ENCODE measurements at places on chromosomes 2 and 18.

GRCh38 chr18:11482271-11482670, 127.1 kb upstream of the SLC35G4 start:
- no peak for DNase-seq

GRCh38 chr18:31098878-31099277, 3.3 kb downstream of the DSC2 start:
- no peak for DNase-seq

DNA sequence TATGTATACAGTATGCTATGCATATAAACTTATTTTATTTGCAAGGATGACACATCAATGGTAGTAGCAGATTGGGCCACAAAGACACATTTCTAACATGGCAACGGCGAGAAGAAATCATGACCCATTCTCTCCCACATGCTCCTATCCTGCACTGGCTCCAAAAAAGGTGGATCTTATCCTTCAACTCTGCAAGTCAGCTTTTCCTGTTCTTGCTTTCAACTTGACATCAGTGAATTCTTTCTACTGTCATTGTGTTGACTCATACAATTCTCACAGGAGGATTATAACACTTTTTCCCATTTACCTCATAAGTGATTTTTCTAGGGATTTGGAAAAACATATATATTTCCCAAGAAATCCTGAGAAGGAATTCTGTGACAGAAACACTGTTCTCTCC, 53.1 kb downstream of the ACVR1 start:
- DNase-seq: no peak

DNA sequence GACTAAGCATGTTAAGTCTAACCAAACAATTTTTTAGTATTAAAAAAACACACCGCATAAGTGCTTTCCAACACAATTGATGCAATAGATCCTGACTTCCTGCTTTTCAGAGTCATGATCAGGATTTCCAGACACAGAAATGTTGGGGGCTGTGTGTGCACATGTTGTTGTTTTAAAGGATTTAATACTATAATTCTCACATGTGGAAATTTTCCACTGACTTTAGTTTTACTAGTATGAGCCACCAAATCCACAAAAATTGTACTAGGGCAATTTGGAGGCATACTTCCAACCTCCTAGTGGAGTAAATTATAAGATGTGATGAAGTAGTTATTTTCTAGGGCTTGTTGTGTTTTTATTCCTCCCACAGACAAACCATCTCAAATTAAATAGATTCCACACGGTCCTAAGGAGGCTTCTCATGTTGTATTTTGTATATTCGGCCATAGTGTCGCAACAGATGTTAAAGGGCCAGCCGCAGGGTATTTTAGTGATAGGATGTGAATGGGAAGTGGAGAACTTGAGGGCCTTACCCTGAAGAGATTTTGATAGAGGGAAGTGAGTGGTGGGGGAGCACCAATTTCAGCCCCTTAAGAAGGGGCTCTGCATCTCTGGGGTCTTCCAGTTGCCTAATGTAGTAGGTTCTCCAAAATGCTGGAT, 108.9 kb upstream of the KLF7 start:
- DNase-seq: no peak

DNA sequence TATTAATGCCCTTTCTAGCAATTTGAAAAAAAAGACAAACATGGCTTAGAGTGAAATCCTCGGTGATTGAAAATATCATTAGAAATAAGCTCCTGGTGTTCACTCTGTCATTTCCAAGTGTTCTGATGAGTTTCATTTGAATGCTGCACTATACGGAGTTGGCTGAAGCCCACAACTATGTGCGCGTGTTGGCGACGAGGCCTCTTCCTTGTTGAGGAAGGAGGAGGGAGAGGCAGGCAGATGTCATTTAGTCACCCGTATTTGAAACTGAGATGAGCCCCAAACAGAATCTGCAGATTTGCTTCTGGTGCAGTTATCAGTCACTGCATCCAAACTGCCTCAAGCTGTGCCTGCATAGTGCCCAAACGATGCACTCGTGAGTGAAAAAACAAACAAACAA, 23.5 kb upstream of the SKOR2 start:
- no peak for DNase-seq

GRCh38 chr18:49170925-49171505, 220.2 kb upstream of the SMAD7 start:
- no peak for DNase-seq

- DNase-seq: no peak
Measured at GRCh38 chr18:9429662-9429993, 45.7 kb upstream of the RALBP1 start.

DNA sequence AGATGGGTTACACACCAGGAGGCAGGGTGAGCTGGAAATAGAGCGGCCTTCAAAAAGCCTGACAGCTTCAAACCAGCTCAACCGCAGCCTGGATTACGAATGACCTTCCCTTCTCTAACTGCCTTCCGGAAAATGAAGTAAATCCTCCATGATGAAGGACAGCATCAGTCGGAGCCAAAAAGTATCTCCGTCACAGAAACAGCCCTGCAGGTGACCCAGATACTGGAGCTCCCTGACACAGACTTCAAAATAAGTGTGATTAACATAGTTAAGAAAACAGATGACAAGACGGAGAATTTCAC, 10.3 kb upstream of the CIB4 start:
- no peak for DNase-seq

GRCh38 chr2:233853353-233853752, 982 bp downstream of the HJURP start:
- DNase-seq: no peak

GRCh38 chr2:133885847-133886246, 317.6 kb upstream of the NCKAP5 start:
- no peak for DNase-seq

DNA sequence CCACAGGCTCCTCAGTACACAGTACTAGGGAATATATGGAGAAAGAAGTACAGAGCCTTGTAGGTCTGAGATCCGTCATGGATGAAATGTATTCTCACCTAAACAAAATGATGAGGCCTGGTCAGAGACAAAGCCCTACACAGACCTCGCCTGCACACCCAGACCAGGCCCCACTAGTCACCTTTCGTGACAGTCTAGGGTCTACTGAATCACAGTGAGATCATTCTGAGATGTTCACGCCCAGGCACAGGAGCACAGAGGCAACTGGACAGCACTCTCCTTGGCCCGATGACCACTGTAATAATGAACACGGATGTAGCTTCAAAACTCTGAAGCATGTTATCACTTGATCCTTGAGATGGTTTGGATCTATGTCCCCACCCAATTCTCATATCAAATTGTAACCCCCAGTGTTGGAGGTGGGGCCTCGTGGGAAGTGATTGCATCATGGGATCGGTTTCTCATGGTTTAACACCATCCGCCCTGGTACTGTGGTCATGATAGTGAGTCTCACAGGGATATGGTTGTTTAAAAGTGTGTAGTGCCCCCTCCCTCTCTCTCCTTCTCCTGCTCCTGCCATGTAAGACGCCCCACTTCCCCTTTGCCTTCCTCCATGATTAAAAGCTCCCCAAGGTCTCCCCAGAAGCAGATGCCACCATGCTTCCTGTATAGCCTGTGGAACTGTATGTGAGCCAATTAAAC, 15.1 kb downstream of the DOCK10 start:
- peak; percentile 74 for DNase-seq

DNA sequence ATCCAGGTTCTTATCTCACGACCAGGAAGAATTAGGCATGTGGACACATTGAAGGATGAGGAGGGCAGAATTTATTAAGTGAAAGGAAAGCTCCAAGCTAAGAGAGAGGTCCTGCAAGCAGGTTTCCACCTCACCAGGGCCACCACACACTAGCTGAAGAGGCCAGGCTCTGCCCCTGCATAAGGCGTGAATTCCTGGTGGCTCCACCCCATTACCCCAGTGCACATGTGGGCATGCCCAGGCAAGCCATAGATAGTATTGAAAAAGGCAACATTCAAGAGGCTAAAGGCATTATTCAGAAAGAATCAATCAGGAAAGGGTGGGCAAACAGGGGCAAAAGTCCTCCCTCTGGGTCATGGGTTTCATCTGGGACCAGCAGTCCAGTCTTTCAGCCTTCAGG, 30.9 kb upstream of the GRP start:
- no peak for DNase-seq

- DNase-seq: peak; percentile 48
Measured at GRCh38 chr18:24494586-24494985, 34.1 kb downstream of the HRH4 start.

- no peak for DNase-seq
Measured at GRCh38 chr2:19900931-19901441, 797 bp downstream of the TTC32 start.

GRCh38 chr2:164754157-164755093, 87.2 kb downstream of the COBLL1 start:
- DNase-seq: no peak

DNA sequence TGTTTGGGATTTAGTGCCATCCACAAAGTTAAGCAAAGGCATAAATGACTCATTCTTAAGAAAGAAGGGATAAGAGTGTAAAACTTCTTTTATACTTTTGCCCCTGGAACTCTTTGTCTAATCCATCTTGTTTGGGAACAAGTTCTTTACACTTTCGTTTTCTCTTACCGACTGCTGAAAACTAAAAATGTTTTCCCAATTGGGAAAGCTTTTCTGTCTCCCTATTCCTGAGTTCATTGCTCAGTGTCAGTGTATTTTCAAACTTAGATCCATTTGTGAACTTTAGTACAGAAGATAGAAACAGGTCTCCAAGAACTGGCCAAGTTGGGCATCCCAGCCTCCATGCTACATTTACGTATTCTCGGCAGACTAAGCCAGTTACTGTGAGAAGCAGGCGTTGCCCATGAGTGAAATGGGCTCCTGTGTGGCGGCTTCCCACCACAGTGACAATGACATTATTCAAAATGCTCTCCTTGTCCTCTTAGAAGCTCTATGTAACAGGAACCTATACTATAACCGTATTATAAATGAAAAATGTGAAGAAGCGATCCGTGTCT, 51.7 kb downstream of the TGOLN2 start:
- DNase-seq: no peak

DNA sequence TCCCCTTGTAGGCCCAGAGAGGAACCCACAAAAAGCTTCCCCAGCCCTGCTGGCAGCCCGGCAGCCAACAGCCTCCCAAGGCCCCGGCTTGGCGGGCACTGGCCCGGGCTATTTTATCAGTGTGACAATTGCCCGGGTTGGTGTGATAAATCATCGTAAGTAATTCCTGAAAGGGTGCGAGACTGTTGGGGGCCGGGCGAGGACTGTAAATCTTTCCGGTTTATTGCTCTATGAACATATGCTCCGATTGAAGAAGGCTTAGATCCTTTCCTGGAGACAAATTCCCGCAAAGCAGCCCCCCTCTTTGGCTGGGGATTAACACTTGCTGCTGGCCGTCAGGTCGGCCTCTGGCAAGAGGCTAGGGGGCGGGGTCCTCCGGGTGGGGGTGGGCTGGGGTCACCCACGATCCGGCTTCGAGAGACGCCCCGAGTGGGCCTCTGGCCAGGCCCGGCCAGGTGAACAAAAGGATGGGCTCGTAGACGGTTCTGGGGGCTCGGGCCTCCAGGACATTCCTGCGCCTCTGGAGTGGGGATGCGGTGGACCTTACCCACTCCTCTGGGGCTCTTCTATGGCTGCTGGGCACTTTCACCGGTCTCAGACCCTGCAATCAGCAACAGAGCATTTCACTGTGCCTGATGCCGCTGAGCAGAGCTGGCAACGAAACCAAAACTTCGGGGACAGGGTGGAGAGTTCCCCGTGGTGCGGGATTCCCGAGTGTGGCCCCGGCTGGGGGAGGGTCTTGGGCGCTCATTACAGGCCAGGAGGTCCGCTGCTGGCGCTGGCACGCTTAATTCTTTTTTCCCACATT, 2.0 kb downstream of the HOXD3 start:
- DNase-seq: no peak

GRCh38 chr2:38092196-38092902, 16.4 kb upstream of the CYP1B1 start:
- DNase-seq: no peak

DNA sequence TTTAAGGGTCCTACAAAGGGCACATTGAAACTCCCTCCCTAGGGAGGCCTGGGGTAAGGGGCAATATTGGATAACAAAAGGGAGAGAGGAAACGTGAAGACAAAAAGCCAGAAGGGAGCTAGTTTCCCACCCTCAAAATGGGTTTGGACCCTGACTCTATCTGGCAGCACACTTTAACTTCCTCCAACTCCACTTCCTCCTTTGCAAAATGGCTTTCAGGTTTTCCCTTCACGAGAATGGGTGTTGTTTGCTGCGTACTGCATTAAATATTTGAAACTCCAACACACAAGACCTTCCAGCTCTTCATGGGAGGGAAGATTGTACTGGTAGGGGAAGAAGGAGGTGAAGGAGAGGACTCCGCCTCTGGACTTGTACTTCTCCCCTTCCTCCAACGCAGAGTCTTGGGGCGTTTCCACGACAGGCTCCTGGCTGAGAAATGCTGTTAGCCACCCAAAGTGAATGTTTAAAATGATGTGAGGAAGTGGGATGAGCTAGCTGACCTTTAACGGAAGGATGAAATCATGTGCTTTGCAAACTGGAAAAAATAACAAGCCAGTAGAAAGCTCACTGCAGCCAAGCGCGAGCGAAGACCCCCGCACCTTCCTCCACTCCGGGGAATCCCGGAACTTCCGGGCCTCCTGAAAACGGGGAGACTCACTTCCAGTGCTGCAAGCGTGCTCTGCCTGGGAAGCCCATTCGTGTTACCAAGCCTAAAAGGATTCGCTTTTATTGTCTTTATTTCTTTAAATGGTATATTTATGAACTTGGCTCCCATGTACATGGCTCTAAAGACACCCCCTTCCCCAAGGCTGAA, 85.6 kb downstream of the VIT start:
- DNase-seq: no peak

DNA sequence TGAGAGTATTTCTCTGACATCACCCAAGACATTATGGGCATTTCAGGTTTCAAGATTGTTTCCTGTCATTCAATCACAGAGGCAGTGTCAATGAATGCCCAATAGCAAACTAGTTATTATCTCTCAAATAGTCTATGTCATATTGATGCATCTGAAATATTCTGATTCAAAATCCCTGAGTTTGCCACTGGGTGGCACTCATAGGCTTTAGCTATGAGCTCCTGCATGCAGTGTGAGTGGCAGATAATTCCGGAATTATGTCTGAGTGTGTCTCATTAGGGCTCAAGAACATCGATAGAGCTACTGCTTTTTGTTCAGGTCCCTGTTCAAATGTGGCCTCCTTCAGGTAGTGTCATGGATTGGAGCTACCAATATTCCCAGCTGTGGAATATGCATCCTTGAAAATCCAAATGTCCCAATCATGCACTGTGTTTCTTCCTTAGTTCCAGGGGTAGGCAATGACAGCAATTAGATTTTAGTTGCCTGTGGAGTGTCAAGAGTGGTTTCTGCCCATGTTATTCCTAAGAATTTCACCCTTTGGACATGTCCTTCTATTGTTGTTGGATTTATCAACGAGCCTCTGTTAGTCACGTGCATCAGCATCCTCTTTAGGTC, 7.8 kb upstream of the OR6B3 start:
- DNase-seq: peak; percentile 28

DNA sequence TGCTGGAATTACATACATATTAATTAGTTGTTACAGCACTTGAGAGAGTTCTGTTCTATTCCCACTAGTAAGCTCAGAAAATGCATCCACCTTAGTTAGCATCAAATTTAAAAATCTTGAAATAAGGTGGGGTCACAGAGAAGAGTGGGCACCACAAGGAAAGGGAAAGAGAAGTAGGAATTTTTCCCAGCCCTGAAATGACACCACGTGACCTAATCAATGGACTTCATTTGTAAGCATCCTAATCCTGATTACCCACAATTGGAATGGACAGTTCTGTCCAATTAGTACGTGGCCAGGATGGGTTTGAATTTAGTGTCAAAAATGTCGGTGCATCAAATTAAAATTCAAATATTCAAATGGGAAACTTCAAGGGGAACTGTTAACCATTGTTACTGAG, 186.8 kb downstream of the FIGN start:
- DNase-seq: no peak

- DNase-seq: peak; percentile 77
Measured at GRCh38 chr2:240567872-240568677, at the start of gene RNPEPL1. TSS of gene RNPEPL1 (plus strand) at chr2:240568484. CDS start at chr2:240568587, 103 bp downstream.
